NCI-H1930 (cell line): ENCODE measurements at places on chromosomes 3 and 15.
A peak's percentile ranks its signal among the peaks of the same experiment; 100 is the strongest.

DNA sequence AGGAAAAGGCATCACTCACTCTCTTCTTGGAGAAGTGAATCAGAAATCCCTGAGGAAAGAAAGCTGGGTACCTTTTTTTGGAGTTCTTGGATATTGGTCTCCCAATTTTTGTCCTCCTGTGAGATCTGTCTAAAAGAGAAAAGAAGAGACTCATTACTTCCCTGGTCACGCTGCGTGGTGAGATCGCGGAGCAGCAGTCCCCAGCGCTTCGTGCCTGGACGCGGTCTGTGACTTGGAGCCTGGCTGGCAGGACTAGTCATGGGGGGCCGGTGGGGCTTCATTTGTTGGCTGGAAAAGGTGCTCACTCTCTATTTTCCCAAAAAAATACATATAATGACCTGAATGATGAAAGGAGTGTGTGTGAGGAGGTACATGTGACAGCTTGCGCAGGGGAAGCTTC lies 144.0 kb downstream of the OCA2 start:
- no peak for DNase-seq

DNA sequence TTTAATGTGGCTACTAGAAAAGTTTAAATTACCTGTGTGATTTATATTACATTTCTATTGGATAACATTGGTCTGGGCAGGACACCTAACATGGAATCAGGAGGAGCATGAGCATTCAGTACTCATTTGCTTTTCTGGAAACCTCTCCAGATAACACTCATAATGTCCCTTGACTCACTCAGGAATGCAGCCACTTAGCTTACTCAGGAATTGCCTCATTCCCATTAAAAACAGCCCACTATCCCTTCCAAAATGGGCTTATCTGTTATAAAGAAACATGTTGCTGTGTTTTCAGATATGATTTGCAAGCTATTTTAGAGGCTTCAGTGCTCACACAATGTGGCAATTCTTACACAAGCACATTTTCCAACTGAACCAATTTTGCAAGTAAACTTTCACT lies 17.1 kb downstream of the GBE1 start:
- no peak for DNase-seq

DNA sequence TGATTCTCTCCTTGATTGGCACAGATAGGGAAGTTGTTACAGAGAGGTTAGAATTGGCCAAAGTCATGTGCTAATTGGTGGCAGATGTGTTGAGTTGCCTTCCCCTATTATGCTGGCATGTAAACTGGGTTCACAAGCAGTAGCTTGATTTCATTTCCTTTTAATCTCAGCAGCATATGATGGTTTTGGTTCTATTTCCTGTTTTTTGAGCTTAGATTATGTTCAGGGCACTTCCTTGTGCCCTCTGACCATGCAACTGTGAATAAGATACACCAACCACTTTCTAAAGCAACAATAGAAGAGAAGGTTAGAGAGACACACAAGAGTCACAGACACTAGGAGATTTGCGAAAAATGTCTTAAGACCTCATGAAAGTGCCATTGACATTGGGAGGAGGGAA lies 16.5 kb downstream of the HPS3 start:
- DNase-seq, result no peak

- no peak for DNase-seq
Observed at GRCh38 chr3:186002884-186003472, 65.2 kb upstream of the TRA2B start.

GRCh38 chr3:128780101-128780837 lies 54.3 kb downstream of the RAB7A start:
- DNase-seq, result no peak

DNA sequence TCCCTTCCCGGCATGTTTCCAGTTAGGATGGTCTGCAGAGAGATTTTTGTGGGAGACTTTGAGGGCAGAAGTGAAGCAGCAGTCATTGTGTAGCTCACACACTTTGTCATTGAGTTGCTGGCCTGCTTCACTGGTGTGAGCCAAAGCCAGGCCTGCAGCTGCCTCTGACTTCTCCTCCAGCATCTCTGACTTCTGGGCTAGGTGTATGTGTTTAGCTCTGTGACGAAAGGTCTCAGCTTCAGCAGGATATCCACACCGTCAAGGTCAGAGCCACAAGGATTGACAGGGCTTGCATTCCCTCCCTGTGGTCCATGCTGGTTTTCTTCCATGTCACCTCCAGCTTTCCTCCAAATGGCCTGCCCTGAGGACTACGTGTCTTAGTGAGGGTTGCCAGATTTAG lies 57.1 kb upstream of the OSBPL11 start:
- DNase-seq, result no peak

- DNase-seq, result no peak
Observed at GRCh38 chr3:20739814-20740213, 553.8 kb upstream of the SGO1 start.

DNA sequence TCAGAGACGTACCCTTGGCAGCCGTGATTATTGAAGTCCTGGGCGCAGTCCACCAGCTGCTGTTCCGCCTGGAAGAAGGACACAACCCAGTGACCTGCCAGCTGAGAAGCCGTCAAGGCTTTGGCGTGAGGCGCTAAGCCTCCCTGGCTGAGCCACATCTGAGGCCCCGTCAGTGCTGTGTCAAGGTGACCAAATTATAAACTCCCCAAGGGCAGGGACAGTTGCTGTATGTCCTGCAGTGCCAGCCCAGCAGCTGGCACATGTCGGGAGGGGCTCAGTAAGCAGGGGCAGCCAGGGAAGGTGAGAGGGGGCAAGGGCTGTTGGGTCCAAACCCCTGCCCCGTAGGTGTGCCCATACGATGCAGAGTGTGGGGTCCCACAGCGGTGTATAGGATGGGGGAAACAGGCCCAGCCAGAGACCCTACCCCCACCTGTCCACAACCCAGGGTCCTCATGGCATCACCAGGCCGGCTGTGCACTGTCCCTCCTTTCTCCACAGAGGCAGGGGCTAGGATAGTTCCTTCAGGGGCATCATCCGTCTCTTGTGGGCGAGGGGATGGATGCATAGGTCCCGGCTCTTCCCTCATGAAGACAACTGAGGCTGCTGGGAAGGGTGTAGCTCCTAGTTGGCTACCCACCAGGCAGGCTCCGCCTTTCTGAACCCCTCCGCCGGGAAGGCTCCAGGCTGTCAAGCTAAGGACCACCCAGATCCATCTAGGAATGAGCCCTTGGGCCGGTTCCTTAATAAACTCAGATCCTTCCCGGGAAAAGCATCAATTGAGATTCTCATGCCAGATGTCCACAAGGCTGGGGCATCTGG lies 13.2 kb downstream of the CTSH start:
- DNase-seq, result no peak

- DNase-seq, result no peak
Observed at GRCh38 chr3:31423482-31423881, 109.2 kb upstream of the STT3B start.

DNA sequence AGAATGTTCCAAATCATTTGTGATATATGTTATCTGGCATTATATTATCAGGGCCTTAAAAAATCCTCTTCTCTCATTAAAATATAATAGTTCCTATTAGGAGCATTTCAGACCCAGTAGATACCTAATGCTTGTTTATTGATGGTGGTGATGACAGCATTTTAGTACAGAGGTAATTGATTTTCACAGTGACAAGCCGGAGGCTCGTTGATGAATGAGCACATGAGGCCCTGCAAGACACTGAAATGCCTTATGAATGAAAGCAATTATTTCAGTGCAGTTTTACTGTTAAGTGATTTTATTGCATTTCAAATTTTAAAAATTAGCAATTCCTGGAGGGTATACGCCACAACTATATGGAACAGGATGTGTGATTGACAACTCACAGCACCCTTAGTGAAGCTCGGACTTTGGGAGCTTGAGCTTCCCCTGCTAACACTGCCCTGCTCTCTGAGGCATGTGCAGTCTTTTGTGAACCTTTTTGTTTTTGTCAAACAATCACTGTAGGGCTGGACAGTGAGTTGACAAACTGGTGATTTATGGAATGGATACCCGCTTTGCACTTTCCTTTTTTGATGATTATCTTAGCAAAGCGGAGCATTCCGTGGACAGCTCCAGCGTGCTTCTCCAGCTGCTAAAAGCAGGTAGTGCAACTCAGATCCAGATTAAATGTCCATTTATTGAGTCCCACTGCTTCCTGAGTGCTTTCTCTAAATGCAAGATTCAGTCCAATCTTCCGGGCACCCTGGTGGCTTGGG lies 187.0 kb upstream of the ATP10A start:
- no peak for DNase-seq

- DNase-seq, result no peak
Observed at GRCh38 chr3:113043686-113044085, 52.9 kb downstream of the GTPBP8 start.

GRCh38 chr3:172836390-172836997 lies 86.0 kb downstream of the ECT2 start:
- no peak for DNase-seq

DNA sequence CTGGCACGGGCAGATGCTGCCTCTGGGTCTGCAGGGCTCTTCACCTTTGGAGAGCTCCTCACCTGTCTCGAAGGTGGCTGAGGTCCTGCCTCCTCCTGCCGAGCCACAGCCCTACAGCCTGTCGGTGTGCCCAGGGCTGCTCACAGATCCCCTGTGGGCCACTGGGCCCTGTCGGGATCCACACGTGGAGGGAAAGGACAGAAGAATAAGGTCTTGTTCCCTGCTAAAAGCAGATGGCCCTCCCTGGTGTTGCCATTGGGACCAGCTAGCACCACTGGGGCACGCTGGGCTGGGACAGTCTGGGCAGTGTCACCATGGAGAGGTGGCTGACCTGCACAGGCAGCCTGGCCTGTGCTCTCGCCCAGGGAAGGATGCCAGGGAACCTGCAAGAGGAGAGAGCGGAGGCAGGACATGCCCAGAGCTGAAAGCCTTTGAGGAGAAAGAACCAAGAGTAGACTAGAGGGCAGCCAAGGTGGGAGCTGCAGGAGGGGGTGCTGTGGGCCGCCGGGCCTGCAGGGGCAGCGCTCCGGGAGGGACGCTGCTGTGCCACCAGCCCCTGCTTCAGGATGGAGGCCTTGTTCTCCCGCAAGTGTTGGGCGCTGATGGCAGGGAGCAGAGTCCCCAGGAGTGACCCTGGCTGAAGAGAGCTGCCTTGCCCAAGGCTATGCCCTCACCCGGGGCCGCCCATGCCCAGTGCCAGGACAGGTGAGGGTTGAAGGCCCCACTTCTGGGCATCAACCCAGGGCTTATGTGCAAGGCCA lies 210.2 kb downstream of the XXYLT1 start:
- DNase-seq, result no peak

DNA sequence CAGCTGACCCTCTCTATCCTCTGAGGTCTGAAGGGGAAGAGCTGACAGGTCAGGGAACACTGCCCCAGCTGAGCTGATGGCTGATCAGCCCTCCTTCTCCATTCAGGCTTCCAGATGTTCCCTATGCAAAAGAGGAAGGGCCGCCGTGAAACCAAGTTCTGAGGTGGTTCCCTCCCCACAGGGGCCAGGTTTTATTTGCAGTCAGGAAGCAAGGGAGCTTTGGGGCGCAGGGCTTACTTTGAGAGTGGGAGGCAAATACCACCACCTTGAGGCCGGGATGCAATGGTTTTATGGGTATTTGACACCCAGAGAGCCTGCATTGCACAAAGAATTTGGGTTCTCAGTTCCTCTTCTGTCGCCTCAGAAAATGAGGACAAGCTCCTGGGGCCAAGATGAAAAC lies 186.9 kb downstream of the ARRDC4 start:
- no peak for DNase-seq

DNA sequence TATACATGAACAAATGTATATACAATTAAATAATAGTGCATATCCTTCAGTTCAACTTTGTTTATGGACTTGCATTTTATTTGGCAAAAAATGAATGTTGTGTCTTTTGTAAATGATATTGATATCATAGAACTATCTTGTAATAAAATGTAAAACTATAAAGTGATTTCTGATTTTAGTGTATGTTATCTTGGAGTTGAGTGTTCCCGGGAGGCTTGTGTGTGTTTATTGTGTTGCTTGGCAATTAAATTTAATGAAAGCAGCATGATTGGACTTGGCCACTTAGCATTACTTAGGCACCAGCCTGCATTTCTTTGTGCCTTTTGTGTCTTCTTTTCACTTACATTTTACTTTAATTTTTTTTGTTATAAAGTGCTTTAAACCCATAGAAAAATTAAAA lies 10.6 kb downstream of the ARHGEF26 start:
- peak; percentile 65 for DNase-seq

GRCh38 chr15:80932513-80932815 lies 57.2 kb downstream of the MESD start:
- no peak for DNase-seq

- no peak for DNase-seq
Observed at GRCh38 chr3:28835751-28836150, 445.1 kb upstream of the RBMS3 start.

DNA sequence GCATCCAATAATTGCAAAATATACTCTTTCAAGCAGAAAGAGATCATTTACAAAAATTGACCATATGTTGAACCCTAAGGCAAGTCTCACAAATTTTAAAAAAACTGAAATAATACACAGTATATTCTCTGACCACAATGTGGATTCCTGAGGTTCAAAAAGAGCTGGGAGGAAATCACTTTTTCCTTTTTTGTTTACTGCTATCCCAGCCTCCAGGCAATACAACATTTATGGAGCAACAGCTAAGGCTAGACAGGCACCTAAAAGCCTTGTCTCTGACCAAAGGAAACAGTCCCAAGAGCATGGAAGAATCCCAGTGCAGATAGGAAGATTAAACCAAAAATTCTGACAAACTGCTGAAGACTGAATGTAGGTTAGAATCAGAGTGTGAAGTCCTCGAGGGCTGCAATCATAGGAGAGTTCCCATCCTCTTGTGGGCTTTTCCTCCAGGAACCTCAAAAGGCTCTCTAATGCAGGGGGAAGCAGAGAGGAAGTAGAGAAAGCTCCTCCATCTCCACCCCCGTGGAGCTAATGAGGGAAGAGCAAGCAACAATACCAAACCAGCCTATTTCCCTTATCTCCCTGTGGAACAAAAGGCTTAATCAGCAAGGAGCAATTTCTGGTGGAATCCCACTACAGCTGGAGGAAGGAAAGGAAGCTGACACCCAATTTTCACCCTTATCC lies 57.0 kb downstream of the TMCC1 start:
- no peak for DNase-seq
